ENCODE measurements at places on chromosomes 1 and 21.

- peak; percentile 98 for DNase-seq
These were observed 79.2 kb downstream of the TMEM53 start for GRCh38 chr1:44594871-44595735.

DNA sequence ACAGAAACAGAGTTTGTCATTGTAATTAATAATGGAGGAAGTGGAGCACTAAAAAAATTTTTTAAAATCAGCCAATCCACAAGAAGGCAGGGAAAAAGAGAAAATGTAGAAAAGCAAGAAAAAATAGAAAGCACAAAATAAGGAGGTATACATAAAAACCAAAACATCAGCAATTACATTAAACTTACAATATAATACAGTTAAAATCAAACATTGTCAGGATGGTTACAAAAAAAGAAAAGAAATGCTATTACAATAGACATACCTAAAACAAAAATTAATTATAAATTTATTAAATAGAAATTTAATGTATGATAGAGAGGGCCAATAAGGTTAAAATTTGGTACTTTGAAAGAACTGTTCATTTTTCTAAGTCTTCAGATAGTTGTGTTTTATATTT is 38.7 kb downstream of the PRSS38 start:
- no peak for DNase-seq

- no peak for DNase-seq
These were observed 52.4 kb upstream of the CCDC190 start for GRCh38 chr1:162913345-162913744.

GRCh38 chr1:95876276-95876675 is 642.3 kb downstream of the RWDD3 start:
- DNase-seq, result no peak

GRCh38 chr21:29511096-29511495 is 212.4 kb downstream of the BACH1 start:
- no peak for DNase-seq

GRCh38 chr1:161943737-161944136 is 79.9 kb downstream of the OLFML2B start:
- no peak for DNase-seq
